Stimulated activated CD4-positive, alpha-beta T cell treated with anti-CD3 and anti-CD28 coated beads, Interleukin-15, amount 100 ng/mL, for 48 hours (primary cell): ENCODE measurements at places on chromosomes 13 and 19.

DNA sequence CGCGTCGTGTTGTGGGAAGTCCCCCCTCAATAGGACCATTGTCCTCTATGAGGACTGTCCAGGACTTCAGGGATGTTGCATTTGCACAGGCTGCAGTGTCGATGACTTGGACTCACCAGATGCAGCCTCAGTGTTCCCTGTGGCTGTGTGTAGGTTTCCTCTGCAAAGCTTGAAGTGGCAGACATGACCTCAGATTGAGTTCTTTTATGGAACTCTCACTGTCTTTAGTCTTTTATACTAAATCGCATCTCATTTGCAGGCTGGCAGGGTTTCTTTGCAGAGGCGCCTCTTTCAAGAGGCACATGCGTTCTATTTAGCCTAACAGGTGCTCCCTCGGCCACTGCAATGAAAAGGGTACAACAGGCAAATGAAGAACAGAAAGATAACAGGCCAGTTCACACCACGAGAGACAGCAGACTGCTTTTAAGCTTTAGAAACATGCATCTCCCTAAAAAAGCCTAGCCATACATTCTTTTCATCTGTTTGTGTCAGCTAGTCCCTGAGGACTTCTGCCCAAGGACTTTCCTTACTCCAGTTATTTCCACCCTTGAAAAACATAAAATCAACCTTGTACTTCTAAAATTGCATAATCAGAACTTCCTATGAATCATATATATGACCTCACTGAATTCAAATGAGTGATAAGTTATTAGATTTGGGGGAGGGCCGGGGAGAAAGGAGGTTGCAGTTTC lies 118.4 kb downstream of the RAB20 start:
- no peak for DNase-seq

GRCh38 chr19:2213799-2214198 lies 22.3 kb downstream of the PLEKHJ1 start:
- no peak for DNase-seq

DNA sequence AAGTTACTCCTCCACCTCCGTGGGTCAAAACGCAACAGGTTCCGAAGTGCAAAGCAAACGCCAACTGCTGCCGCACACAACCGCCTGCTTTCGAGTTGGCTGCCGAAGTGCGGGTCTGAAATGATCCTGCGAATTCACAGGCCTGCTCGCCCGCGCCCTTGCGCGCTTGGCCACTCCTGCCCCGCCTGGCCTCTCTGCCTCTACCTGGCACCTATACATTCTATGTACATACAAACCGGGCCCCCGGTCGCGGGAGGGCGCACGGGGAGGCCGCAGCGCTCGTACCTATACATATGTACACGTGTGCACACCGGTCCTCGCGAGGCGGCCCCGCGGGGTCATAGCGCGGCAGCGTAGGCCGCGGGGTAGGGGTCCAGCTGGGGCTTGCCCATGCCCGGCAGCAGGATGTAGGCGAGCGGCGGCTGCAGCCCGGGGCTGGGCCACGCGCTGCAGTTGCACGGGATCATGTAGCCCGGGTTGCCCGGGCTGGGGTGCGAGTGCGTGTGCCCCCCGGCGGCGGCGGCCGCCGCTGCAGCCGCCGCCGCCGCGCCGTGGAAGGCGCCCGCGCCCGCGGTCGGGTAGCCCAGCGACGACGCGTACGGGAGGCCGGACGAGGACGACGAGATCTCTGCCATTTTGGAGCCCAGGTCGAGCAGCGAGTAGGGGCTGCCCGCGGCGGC lies 1.3 kb downstream of the SOX21 start:
- no peak for DNase-seq

DNA sequence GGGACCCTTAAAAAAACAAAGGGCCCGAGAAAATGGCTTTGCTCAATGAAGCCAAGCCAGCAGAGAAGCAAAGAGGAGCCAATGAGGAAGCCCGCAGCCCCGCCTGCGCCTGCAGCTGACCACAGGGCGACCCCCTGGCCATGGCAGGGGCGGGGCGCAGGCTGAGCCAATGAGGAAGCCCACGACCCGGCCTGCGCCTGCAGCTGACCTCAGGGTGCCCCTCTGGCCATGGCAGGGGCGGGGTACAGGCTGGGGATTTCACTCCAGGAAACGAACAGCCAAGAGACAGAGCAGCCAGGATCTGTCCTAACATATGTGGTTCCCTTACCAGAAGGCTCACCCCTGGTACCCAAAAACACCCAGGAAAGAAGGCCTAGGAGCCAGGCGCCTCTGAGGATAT lies 101.4 kb downstream of the STK24 start:
- DNase-seq = no peak

DNA sequence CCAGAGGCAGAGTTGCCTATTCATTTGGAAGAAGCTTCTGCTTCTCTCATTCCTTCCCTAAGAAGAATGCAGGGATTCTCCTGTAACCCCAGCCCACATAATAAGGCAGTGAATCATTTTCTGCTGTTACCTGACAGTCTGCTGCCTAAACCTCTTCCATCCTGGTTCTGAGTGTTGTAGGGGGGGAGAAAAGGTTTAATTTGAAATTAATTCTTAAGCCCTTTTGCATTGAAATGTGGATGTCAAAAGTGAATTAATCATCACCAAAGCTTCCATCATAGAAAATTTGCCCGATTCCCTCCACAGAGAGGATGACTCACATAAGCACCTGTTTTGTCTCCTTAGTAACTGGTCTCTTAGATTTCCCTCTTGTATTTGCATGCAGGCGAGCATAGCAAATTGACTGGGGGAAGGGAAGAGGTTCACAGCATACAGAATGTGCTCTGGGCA lies 146.7 kb upstream of the FNDC3A start:
- no peak for DNase-seq

DNA sequence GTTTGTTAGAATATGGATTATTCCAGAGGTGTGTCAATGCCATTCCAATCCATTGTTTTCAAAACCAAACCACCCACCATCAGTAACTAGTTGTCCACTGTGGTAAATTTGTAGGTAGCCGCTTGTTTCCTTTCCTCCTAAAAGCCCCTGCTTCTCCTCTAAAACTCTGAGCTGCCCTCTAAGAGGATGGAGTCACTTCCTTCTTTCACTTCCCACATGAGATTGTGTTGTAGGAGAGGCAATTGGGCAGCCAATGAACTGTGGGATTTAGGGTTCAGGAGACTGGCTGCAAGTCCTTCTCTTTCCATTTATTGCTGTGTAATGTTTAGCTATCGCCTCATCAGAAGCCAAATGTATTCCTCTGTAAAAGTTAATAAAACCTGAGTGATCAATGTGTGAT lies 49.9 kb upstream of the RFXAP start:
- no peak for DNase-seq

- DNase-seq = no peak
These were observed 221.2 kb downstream of the ZNF536 start for GRCh38 chr19:30593356-30593755.

GRCh38 chr13:42328672-42329071 lies 56.7 kb downstream of the AKAP11 start:
- no peak for DNase-seq

DNA sequence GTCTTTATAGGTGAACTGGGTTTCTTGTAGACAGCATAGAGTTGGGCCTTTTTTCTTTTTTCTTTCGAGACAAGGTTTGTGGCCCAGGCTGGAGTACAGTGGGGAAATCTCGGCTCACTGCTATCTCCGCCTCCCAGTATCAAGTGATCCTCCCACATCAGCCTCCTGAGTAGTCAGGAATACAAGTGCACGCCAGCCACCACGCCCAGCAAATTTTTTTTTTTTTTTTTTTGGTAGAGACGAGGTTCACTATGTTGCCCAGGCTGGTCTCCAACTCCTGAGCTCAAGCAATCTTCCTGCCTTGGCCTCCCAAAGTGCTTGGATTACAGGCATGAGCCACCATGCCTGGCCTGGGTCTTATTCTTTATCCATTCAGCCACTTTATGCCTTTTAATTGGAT lies 5.1 kb upstream of the CALM3 start:
- no peak for DNase-seq
